ENCODE measurements at places on chromosomes 11 and 22.

- DNase-seq: peak; percentile 79
Measured at GRCh38 chr11:44112091-44112821, 16.8 kb downstream of the EXT2 start.

- no peak for DNase-seq
Measured at GRCh38 chr11:102704841-102705240, 728 bp downstream of the MMP27 start.

GRCh38 chr22:35446365-35446764 is 46.4 kb downstream of the MCM5 start:
- DNase-seq: no peak

- DNase-seq: peak; percentile 51
Measured at GRCh38 chr11:102886999-102887398, 12.2 kb upstream of the MMP12 start.

GRCh38 chr11:113817626-113818025 is 38.0 kb downstream of the CLDN25 start:
- no peak for DNase-seq

GRCh38 chr22:27397036-27397953 is 404.3 kb downstream of the MN1 start:
- no peak for DNase-seq

- DNase-seq: no peak
Measured at GRCh38 chr11:47485107-47485506, 36.2 kb upstream of the RAPSN start.

DNA sequence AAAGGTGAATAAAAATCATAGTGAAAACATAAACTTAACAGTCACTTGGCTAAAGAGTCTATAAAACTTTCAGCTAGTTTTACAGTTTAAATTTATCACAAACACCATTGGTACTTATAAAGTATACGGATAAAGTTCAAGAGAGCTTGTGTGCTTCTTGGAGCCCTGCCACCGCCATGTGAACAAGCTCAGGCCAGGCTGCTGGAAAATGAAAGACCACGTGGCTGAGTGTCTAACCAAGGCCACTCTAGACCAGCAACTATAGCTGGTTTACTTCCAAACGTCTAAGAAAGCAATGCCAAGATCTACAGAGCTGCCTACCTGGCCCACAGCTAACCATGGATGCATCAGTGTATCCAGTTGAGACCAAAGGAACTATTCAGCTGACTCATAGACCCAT is 66.3 kb upstream of the API5 start:
- DNase-seq: no peak

GRCh38 chr22:24728790-24729637 is 45.5 kb downstream of the PIWIL3 start:
- peak; percentile 56 for DNase-seq

DNA sequence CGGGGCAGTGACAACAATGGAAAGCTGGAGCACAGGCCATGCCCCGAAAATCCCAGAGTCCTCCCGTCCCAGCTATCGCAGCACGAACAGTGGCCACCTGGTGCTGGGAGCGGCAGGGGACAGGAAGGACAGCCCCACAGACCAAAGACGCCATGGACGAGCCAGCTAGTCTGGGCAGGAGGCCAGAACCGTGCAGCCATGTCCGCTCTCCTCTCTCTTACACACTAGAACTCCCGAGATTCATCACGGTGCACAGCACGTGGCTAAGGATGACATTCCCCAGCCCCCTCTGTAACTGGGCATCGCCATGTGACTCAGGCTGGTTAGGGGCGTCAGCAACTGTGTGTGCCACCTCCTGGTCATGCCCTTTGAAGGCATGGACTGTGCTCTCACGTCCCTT is 4.6 kb downstream of the CDPF1 start:
- DNase-seq: peak; percentile 69

GRCh38 chr11:73401924-73402833 is 26.0 kb downstream of the RELT start:
- DNase-seq: peak; percentile 18

- no peak for DNase-seq
Measured at GRCh38 chr22:47015589-47016178, 253.2 kb downstream of the TBC1D22A start.

DNA sequence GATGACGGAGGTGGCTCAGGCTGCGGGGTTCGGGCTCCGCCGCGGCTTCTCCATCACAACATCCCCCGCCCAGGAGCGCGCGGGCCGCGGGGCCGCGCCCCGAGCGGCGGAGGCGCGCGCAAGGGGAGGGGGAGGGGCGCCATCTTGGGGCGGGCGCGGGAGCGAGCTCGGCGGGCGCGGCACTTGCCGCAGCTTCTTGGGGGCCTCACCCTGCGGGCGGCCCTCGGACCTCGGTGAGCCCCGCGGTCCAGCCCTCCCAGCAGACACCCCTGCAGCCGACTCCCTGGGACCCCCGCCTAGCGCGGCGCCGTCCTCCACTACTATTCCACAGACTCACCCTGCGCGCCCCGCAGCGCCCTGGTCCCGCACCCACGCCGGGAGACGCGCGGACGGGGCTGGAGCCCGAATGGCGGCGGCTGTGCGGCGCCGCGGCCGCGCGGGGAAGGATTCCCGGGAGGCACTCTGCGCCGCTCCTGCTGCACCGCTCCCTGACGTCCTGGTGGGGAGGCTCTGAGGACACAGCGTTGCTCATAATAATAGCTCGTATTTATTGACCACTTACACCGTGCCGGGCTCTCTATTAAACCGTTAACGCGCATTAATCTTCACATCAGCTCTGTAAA is at the start of gene APBB1:
Gene APBB1, minus strand, starts transcription at position 86 of the 623 bp plus-strand sequence. CDS start 7,747 bp downstream, outside the sequence.
- DNase-seq: peak; percentile 80

GRCh38 chr22:39179401-39179827 is 26.9 kb upstream of the CBX7 start:
- DNase-seq: no peak

DNA sequence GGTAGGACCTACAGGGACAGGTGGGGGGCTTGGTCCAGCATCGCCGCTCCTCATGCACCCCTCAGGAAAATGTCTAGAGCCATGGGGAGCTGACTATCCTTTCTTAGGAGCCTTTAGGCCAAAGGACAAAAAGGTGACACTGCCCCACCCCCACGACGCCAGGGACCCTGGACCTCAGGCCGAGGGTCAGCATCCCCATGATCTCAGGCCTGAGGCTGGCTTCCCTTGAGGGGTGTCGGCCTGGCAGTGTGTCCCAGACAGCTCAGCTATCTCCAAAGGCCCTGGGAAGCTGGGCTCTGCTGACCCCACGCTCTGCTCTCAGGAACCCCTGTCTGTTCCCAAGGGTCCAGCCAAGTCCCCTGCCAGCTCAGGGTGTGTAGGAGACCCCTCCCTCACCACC is 16.3 kb downstream of the MRGPRG start:
- DNase-seq: no peak

- no peak for DNase-seq
Measured at GRCh38 chr11:15772547-15772946, 583.8 kb downstream of the SOX6 start.

DNA sequence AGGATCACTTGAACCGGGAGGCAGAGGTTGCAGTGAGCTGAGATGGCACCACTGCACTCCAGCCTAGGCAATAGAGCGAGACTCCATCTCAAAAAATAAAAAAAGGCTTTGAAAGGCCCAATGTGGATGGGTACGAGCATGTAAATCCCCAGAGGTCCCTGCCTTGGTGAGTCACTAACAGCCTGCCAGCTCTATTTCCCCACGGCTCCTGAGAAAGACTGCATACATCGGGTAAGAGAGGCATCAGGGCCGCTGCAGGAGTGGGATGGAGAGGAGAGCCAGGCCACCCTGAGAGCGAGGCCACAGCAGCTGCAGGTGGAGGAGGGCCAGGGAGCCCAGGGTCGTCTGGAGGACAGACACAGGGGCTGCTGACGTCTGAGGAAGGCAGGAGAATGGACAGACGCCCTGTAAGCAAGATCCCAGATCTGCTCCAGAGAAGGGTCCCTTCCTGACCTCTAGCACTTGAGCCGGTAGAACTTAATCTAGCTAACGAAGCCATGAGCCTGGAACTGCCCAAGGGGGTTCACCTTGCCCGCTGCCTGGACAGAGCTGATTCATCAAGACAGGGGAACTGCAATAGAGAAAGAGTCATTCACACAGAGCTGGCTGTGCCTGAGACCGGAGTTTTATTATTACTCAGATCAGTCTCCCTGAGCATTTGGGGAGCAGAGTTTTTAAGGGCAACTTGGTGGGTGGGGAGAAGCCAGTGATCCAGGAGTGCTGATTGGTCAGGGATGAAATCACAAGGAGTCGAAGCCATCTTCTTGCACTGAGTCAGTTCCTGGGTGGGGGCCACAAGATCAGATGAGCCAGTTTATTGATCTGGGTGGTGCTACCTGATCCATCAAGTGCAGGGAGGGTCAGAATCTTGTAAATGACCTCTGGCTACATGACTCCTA is 5.1 kb upstream of the KRTAP5-9 start:
- DNase-seq: no peak

GRCh38 chr11:45394294-45395085 is 108.3 kb upstream of the SYT13 start:
- no peak for DNase-seq

- no peak for DNase-seq
Measured at GRCh38 chr11:18320617-18321016, 1.3 kb downstream of the HPS5 start.

GRCh38 chr11:88354912-88355311 is 17.4 kb upstream of the CTSC start:
- no peak for DNase-seq

DNA sequence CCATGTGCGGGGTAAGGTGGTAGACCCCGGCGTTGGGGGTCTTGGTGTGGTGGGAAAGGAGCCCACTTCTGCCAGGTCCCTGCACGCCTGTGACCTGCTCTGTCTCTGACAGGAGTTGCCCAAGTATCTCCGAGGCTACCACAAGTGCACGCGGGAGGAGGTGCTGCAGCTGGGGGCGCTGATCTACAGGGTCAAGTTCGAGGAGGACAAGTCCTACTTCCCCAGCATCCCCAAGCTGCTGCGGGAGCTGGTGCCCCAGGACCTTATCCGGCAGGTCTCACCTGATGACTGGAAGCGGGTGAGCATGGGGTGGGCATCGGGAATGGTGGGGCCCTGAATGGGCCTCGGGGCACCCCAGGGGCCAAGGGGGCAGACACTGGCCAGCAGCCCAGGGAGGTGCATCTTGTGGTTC is 83.0 kb downstream of the MYO7A start:
- no peak for DNase-seq

GRCh38 chr11:46489656-46490560 is 98.3 kb upstream of the CHRM4 start:
- DNase-seq: no peak

DNA sequence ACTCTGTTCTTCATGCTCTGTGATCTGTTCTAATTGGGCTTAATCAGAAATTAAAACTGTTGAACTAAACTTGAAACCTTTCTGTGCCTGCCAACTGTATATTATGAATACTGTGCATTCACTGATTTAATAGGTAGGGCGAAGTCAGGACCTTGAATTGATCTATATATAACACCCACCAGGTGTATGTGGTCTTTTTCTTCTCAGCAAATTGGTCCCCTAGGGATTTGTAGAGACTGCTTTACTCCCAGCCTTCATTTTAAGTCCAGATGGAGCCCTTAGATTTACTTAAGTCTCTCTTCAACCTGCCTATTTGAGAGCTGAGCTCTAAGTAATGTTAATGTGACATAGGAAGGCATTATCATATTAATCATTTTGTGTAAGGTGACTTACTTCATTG is 257.5 kb downstream of the TMEM135 start:
- no peak for DNase-seq

DNA sequence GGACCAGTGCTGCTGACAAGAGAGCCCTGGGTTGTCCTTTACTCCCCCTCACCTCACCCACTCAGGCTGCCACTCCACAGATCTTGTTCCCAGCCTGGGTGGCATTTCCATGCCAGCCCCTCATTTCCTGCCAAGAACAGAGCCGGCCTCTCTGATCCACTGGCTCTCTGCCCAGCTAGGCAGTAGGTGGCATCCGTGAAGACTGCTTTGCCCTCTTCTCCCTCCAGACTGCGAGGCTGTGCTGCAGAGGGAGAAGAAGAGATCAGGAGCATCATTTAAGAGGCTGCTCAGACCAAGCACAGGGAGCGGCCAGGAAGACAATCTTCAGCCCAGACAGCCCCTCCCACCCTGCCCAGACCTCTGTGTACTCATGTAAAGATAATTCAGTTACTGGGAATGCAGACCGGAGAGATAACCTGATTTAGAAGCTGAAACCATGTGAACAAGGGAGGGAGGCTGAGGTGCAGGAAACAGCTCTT is 126.9 kb upstream of the NCAM1 start:
- peak; percentile 50 for DNase-seq

DNA sequence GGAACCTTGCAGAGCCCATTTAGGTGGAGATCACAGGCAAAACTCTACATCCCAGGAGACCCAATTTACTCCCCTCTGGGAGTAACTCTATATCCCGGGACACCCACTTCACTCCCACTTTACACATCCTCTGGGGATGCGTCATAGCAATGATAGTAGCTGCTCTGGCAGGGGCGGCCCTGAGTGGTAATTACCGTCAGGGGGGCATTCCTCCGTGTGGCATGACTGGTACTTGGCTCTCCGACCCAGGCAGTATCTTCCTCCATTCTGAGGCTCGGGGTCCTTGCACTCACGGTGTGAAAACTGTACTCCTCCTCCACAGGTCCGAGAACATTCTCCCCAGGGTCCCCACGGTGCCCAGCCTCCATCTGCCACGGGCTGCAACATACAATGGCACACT is 17.2 kb downstream of the ADAMTS8 start:
- no peak for DNase-seq

DNA sequence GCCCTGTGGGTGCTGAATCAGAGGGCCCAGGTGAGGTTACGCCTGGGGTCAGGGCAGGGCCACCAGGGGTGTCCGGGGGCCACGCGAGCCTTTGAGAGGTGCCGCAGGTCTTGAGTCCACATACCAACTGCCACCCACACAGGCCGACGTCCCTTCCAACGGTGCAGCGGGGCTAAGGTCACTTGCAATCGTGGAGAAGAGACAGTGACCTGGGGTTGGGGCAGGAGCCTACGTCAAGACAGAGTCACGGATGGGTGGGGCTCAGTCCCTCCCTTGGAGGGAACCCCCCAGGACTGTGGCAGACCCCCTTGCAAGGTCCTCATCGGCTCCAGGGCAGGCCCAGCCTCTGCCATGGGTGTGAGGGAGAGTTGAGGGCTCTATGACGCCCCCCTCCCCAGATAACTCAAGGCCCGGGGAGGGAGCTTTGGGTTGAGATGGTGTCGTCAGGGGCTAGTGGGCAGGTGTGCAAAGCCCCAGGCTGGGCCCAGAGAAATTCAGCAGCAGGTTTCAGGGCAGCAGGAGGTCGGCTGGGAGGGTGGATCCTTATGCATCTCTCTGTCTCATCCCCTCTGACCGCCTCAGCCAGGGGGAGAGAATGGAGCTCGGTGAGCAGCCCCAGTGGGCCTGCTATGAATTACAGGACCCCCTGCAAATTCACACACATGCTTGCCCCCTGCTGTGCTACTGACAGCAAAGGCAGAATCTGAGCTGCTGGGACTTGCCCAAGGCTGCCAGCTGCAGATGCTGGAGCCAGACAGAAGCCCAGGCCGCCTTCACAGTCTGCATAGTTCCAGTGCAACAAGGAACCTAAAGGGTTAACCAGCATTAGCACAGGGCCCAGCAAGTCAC is 60.0 kb downstream of the MYEOV start:
- no peak for DNase-seq

- DNase-seq: peak; percentile 51
Measured at GRCh38 chr11:1202776-1203504, 19.9 kb upstream of the MUC5B start.

GRCh38 chr22:50058061-50058905 is at the start of gene TTLL8:
TSS of gene TTLL8 (minus strand) at chr22:50058298.
- peak; percentile 38 for DNase-seq
